ENCODE measurements at places on chromosomes 3 and 15. TPM values are rescaled to one million over a fixed set of nuclear protein-coding genes. Genes with fewer than 3 reads are reported as not detected.

GABRA5 gene
- total RNA-seq, result 97.2 TPM

PRR23A gene
- not detected for total RNA-seq

FHIT gene
- 0.75 TPM for total RNA-seq

RASGRF1 gene
- total RNA-seq, result 0.13 TPM

CCK gene
- total RNA-seq, result 1.7 TPM

PAQR5 gene
- 93.4 TPM for total RNA-seq

MESP2 gene
- 0.52 TPM for total RNA-seq

SLCO2A1 gene
- 0.22 TPM for total RNA-seq

MED12L gene
- total RNA-seq, result 0.42 TPM

RETNLB gene
- total RNA-seq, result not detected

KLF15 gene
- 1.4 TPM for total RNA-seq

MLH1 gene
- total RNA-seq, result 32.6 TPM

ACKR4 gene
- not detected for total RNA-seq

ADAMTS9 gene
- total RNA-seq, result 0.63 TPM

MASP1 gene
- total RNA-seq, result not detected

BTD gene
- 16.6 TPM for total RNA-seq

LOXL1 gene
- 0.70 TPM for total RNA-seq

Measured in A549 treated with AZD2906 at 1 μM for 4 hours (cell line).